ENCODE measurements at places on chromosomes 13 and 19.

DNA sequence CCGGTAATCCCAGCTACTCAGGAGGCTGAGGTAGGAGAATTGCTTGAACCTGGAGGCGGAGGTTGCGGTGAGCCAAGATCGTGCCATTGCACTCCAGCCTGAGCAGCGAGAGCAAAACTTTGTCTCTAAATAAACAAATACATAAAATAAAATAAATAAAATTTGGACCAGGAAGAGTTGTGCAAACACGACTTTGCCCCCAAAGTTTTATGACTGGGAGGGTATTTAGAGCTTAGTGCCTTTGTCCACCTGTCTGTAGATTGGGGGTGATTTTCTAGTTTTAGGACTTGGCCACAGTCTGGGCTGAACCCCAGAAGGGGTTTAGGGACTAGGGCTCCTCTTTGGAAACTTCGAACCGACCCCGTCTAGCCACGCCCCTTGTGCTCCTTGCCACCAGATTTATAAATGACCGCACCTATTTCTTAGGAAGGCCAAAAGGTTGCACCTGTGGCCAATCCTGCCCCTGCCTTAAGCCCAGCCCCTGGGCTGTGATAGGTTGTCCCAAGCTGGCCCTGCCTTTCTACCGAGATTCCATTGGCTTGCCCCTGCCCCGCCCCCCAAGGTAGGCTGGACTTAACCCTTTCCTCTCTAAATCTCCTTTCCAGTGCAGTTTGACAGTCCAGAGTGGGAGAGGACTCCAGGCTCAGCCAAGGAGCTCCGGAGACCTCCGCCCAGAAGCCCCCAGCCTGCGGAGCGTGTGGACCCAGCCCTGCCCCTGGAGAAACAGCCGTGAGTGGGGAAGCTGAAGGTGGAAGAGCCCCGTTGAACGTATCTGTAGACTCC, 5.3 kb downstream of the SHD start:
- DNase-seq = peak; percentile 47

- DNase-seq = no peak
These were observed 484.5 kb downstream of the LIG4 start for GRCh38 chr13:107730813-107731212.

DNA sequence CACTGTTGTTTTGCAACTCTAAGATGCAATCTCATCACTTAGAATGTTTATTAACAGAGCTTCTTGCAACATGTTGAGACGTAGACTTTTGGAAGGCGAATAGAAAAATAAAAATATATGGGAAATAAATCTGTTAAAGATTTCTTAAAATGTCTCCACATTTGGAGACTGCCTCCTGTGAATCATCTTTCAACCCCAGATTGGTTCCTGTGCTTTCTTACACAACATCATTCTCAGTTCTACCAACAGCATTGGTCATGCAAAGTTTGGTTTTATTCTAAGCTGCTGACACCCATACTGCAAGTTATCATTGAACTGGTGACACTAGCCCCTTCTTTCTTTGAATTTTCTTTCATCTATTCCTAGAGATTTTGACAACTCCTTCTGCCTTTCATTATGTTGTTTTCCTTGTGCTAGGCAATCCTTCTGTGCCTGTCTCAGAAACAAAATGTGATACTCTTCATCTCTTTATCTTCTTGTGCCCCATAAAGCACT, 1.6 kb upstream of the IGFL3 start:
- no peak for DNase-seq

DNA sequence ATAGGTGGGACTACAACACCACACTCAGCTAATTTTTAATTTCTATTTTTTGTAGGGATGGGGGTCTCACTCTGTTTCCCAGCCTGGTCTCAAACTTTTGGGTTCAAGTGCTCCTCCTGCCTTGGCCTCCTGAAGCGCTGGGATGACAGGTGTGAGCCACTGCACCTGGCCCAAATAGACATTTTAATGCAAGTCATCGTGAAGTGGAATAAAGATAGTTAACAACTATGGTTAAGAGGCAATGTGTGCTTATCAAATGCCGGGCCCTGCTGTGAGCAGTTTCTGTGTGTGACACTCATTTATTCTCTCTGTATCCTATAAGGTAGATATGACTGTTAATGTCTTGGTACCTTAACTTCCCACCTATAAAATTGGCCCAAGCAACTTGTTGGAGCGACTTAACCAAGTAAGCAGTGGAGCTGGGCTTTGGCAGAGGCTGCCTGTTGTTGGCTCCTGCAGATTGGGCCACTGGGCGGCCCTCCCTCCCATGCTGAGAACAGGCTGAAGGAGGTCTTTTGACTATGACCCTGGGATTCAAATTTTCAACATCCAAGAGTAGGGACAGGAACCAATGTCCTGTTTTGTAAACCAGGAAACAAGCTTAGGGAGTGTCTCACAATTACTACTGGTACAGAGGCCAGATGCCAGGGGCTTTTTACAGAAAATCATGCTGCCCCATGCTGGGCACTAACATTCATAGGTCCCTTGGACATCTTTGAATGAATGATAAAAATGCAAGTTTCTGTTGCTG, 450.7 kb downstream of the TSHZ3 start:
- no peak for DNase-seq

DNA sequence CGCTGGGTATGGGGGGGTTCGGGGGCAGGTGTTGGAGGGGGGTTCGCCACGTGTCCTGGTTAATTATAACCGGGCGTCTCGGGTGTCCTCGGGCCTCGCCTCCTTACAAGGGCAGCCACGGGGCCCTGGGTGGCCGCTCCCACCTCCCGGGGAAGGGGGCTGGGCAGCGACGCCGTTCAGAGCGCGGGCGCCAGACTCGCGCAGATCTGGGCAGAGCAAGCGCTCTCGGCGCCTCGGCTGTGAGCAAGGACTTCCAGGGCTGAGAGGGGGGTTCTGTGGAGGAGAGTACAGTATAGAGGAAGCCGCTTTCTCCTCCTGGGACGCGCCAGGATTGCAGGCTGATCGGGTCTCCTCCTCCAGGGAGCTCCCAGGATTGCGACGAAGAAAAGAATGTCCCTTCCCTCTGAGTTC, 1.0 kb upstream of the CKM start:
- no peak for DNase-seq

DNA sequence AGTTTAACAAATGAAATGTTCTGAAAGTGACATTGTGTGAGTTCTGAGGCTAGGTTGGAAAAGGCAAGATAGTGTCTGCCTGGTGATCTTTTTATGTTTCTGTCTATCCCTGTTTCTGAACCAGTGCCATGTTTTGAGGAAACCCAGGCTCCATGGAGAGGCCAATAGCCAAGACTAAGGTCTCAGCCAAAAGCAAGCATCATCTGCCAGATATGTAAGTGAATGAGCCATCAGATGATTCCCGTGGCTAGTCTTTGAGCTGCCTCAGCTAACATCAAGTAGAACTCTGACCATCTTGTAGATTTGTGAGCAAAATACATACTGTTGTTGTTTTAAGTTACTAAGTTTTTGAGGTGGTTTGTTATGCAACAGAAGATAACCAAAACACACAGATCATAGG, 19.6 kb upstream of the CCNA1 start:
- no peak for DNase-seq

DNA sequence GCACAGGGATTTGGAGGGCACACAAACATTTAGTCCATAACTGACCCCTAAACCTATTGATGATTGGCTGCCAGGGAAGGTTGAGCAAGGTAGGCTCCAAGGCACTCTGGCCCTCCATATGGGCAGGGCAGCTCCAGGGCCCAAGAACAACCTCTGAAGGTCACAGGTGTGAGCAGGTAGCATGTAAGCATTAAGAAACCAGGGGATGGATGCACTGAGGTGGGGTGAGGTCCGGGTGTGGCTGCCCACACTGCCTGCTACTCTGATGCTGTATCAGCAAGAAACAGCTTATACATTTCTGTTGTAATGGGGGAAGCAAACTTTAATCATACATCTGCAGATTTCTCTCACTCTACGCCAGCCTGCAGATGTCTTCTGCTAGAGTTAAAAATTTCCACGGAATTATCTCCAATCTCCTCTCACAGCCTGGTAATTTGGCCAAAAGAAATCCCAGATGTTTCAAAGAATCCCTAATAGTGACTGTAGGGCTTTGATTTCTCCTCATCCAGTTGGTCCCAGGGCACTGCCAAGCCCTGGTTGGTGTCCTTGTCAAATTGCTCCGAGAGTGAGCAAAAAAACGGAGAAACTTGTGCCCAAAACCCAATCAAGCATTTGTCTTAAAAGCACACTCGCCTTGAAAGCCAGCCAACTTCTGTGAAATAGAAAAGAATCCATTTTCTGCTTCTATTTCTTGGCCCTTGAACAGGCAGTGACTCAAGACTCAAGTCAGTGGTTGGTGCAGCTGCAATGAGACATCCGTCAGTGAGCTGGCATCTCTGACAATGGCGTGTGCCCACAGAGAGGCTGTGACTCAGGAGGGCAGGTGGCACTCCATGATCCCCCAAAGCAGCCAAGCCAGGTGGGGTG, 72.5 kb upstream of the MRI1 start:
- DNase-seq = peak; percentile 84
